Suppressor macrophage (primary cell): ENCODE measurements at places on chromosomes 5 and 9.
A peak's percentile ranks its signal among the peaks of the same experiment; 100 is the strongest.

DNA sequence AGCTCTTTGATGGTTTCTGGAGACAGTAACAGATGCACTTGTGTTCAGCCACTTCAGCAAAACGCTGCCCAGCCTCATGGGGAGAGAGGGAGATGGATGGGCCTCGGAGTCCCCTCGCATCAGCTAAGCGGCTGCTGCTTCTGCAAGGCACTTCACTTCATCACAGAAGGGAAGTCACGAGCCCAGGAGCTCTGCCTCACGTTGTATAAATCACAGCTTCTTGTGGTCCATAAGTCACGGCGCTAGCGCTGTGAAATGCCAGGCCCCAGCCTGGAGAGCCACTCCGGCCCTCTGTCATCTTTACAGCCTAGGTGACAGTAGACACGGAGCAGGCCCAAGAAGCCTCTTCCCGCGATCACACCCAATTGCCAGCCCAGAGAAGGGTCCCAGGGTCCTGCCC, 23.4 kb downstream of the DBH start:
- no peak for DNase-seq

DNA sequence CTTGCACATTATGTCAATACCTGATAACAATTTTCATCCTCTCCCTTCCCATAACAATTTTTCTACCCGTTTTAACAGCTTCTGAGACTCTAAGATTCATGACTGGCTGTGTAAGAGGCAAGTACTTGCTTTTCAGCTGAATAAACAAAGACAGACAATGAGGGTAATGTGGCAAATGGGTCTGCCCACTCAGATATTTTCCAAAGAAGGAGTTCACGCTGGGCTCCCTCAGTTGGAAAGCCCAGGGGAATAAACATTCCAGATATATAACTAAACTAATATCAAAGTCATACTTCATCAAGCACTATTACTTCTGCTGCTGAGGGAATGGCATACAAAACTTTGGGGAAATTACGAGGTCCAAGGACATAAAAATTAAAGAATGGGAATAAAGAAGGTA, 24.4 kb downstream of the MEGF9 start:
- DNase-seq: no peak

DNA sequence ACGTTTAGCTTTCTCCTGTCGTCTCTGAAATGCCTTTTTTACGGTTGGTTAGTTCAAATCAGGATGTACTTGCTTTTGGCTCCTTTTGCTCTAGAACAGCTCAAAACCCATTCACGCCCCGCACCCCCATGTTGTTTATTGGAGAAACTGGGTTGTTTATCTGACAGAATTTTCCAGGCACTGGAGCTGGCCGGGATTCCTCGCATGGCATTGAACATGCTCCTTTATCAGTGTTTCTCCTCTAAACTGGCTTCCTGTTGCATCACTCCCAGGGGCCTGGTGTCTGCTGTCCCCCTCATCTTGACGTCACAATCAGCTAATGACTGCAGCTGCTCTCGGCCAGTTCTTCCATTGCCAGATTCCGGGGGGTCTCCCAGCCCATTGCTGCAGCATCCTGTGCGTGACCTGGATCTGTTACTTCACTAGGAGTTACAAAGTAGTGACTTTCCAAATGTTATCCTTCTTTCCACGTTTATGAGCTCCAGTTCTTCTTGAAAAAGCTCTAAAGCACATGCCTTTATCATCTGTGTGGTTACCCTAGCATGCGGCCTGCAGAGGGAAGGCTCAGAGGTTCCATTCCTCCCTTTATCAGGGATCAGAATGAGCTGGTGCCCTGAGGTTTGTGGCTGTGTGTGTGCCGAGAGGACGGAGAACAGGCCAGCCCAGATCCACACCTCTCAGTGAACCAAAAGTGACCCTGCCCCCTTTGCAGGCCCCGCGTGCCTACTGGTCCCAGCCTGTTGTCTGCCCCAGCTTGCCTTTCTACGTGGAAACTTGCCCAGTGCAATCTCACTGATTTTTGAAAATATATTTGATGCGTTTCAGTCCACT, 27.5 kb downstream of the FAM163B start:
- no peak for DNase-seq

GRCh38 chr5:162514116-162514515, 446.5 kb downstream of the GABRG2 start:
- DNase-seq: no peak

DNA sequence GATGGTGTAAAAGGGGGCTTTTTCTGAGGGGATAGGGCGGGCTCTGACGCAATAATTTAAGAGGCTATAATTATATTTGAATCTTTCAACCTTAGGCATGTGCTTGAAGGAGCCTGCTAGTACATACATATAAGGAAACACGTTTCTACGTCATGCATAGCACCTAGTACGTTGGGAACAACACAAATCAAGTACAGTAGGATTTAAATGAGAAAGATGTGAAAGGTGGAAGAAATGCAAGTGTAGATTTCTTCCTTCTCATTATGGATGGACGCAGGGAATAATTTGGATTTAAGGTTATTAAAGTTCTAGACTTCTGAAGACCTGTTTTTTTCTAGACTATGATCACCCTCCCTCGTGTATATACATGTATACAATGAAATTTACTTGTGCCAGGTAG, 927 bp upstream of the CDO1 start:
- DNase-seq: no peak

- peak; percentile 15 for DNase-seq
These were observed 1.3 kb downstream of the PHYHD1 start for GRCh38 chr9:128921881-128922763.

GRCh38 chr9:18269561-18269960, 204.4 kb upstream of the ADAMTSL1 start:
- no peak for DNase-seq

GRCh38 chr5:148457183-148457620, 73.4 kb downstream of the FBXO38 start:
- peak; percentile 16 for DNase-seq

DNA sequence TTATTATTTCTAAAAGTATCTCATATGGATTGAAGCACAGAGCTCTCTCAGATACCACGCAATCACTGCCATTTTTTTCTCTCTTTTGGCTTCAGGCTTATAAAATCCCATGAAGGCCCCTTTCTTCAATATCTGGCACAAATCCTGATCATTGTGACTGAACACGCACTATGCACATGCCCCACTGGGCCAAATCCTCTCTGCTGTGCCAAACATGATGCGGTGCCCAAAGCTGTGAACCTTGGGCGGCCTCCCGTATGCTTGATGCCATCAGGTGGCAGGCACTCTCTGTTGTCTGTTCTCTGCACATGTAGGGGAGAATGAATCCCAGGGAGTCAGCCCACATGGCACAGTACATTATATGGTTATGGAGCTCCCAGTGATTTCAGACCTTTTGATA, 375.0 kb upstream of the RGMB start:
- no peak for DNase-seq

DNA sequence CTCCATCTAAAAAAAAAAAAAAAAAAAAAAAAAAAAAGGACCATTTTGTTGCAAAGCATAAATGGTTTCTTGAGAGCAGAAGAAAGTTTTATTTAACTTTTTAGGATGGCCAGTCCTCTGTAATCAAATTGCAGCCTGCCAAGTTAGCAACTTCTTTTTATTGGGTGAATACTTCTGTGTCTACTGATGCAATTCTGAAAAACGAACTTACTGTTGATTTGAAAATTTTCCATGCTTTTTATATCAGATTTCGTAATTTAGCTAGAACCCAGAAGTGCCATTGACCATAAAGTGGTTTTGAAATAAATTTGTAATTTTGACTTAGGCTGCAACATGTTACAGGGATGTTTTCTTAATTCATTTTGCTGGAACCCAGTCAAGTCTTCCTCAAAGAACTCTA, 269.1 kb upstream of the ACTBL2 start:
- no peak for DNase-seq

DNA sequence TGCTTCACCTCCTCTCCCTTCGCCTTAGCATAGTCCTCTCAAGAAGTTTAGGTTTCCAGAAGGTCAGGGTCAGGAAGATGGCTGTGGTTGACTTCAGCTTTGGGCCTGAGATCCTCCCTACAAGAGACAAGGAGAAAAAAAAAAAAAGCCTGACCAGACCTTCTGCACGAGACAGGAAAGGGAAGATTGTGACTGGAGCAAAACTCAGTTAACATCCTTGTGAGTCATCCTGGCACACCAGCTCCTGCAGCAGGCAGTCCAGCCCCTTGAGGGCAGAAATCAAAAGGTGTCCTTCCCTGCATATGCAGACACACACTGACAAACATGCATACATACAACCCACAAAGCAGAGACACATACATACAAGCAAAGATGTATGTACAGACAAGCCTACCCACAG, 18.0 kb upstream of the ENHO start:
- DNase-seq: no peak

DNA sequence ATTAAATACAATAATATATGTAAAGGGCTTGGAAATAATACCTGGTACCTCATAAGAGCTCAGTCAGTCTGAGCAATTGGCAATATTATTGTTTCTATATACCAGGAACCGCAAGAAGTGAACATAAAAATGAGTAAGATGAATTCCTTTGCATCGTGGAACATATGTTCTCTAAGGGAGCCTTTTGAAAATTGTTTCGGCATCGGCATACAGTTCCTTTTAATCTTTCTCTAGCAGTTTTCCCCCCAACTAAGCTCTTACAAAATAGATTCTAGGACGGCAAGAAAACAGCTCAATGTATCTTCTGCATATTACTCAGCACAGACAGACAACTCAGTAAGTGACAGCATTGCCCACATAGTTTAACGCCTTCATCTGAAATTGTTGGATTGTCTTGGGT, 426.6 kb upstream of the WWC1 start:
- DNase-seq: no peak

GRCh38 chr5:137563646-137564397, 64.7 kb upstream of the SPOCK1 start:
- DNase-seq: peak; percentile 82

- DNase-seq: peak; percentile 96
These were observed 52.4 kb downstream of the AHRR start for GRCh38 chr5:373710-374602.

GRCh38 chr9:125747053-125747764, at the start of gene PBX3:
PBX3 (plus strand) TSS chr9:125747373.
- peak; percentile 38 for DNase-seq

DNA sequence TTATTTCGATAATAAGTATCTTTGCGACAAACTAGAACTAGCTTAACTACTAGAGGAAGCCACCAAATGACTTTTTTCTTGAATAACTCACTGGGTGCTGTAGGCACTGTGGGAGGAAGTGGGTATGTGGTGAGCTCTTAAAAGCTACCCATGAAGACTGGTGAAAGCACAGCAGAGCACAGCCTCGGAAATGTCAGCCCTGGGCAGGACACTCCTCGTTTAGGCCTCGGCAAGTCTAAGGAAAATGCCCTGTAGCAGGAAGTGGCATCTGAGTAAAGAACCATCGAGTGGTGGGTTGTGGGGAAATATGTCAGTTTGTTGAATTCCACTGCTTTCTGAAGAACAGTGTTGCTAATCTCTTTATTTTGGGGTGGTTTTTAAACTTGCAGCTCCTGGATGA, 44.0 kb upstream of the NCS1 start:
- DNase-seq: peak; percentile 76

GRCh38 chr5:163252950-163253349, 184.4 kb upstream of the CCNG1 start:
- DNase-seq: no peak

GRCh38 chr5:15285901-15286583, 213.9 kb upstream of the FBXL7 start:
- no peak for DNase-seq

DNA sequence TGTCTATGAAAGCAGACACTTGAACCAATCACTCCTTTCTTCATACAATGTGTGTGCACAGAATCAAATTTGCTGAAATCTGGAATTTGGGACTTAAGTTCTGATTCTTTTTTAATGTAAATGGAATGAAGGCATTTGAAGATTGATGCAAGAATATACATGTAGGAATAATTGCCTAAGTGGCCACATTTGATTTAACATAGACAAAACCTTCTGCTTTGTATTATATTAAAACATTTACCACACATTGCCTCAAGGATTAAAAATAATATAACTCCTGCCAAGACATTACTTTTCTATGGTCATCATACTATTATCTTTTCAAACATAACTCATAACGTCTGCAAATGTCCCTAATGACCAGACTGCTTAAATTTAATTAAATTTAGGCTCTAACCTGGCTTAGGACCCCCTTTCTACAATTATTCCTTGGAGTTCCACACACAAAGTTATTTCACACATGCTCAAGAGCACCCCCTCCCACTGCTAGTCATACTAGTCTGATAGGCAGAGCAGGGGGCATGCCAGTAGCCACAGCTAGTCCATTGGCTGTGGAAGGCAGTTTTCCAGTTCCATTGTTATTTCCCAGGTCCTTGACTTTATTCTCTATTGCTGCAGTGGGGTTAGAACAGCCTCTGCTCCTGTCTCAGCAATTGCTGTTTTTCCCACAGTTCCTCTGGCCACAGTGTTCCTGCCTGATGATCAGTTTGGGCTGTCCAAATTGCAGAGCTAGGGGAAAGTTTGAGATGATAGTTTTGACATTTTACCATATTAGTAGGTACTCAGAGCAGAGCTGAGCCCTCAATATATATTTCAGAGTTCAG, 360.6 kb upstream of the GRAMD2B start:
- DNase-seq: no peak

DNA sequence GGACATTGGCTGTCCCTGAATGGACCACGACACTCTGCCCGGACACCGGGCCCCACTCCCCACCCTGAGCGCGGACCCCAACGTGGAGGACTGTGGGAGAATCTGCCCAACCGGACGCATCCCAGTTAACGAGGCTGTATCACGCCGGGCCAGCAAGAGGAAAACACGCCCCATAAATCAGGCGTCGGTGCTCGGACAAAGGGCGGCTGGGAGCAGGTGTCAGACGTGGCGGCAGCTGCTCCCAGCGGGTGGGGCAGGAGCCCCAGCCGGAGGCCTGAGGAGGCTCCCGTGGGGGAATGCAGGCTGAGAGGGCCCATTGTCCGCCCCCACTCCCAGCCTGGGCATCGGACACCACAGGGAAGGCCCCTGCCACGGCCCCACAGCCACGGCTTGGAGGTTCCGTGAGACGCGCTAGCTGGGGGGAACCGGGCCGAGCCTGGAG, 19.2 kb downstream of the NOTCH1 start:
- DNase-seq: no peak

DNA sequence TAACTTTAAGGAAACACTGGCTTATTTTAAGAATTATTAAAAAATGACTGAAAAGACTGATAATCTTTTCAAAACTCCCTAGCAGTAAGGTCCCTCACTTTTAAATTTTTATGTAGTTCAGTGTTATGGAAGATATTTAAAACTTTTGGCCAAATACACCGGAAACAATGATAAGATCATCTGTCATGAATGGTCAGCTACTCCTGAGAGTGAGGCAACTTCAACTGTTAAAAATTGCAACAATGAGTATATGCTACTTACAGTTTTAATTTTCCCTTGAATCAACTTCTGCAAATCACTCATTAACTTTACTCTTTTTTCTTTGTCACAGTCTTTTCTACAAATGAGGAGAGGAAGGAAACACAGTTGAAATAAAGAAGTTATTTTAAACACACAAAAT, 10.8 kb downstream of the PUM3 start:
- DNase-seq: peak; percentile 12
